A549 treated with GW870086 at 1 μM for 4 hours (cell line): ENCODE measurements at places on chromosomes 12 and 14. TPM values are rescaled to one million over a fixed set of nuclear protein-coding genes. Genes with fewer than 3 reads are reported as not detected.

The PIANP gene
- total RNA-seq: 0.95 to 1.5 TPM (median 0.97 TPM) in 5 replicates

The SPATS2 gene
- total RNA-seq: 24.8 to 33.6 TPM (median 33.1 TPM) in 5 replicates

The KRT78 gene
- 0.06 to 0.25 TPM in 2 of 5 replicates, not detected in the others for total RNA-seq

The GPR162 gene
- total RNA-seq: 0.27 to 1.1 TPM (median 0.61 TPM) in 5 replicates

The MIPOL1 gene
- 1.6 to 3.4 TPM (median 2.9 TPM) in 5 replicates for total RNA-seq

The FERMT2 gene
- total RNA-seq: 31.2 to 45.7 TPM (median 42.7 TPM) in 5 replicates

The OTUB2 gene
- 3.5 to 4.9 TPM (median 3.7 TPM) in 5 replicates for total RNA-seq

The IGF1 gene
- not detected in 5 replicates for total RNA-seq

The LRCOL1 gene
- not detected in 5 replicates for total RNA-seq

The RAP1B gene
- 166 to 211 TPM (median 185 TPM) in 5 replicates for total RNA-seq

The SLCO1A2 gene
- 0.29 TPM in 1 of 5 replicates, not detected in the others for total RNA-seq

The SYCP3 gene
- total RNA-seq: 0.17 to 0.18 TPM in 2 of 5 replicates, not detected in the others

The RHEBL1 gene
- 3.4 to 4.9 TPM (median 4.2 TPM) in 5 replicates for total RNA-seq

The BIN2 gene
- total RNA-seq: 0.14 to 0.18 TPM (median 0.17 TPM) in 3 of 5 replicates, not detected in the others

The C3AR1 gene
- total RNA-seq: not detected in 5 replicates

The KRT71 gene
- not detected in 5 replicates for total RNA-seq

The WNT5B gene
- 1.5 to 2.8 TPM (median 2.3 TPM) in 5 replicates for total RNA-seq

The NANOG gene
- total RNA-seq: not detected in 5 replicates

The INHBC gene
- not detected in 5 replicates for total RNA-seq

The ESRRB gene
- 0.13 to 0.26 TPM (median 0.25 TPM) in 5 replicates for total RNA-seq

The CLEC2A gene
- not detected in 5 replicates for total RNA-seq
